ENCODE measurements at places on chromosomes 2 and 18. TPM values are rescaled to one million over a fixed set of nuclear protein-coding genes. Genes with fewer than 3 reads are reported as not detected.

DNA sequence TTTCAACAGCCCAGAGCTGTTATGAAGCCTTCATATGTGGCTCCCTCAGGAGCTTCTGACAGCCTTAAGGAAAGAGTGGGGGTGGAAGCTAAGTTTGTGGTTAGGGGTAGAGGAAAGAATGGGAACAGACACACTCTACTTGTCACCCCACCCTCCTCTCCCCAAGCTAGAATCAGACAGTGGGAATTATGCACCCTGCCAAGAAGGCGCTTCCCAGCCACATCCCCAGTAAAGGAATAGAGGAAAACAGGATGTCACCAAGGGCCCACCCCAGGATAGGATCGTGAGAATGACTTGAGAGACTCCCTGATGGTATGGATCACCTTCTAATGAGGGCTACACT, 32.4 kb upstream of the EML4 start:
- H3K27ac ChIP-seq, result peak overlapping the region; percentile 2
- DNase-seq, result no peak
- H3K27me3 ChIP-seq, result no peaks in the 10 kb centered on the region
- H3K4me1 ChIP-seq, result peaks cover 81% of the 10 kb centered on the region

DNA sequence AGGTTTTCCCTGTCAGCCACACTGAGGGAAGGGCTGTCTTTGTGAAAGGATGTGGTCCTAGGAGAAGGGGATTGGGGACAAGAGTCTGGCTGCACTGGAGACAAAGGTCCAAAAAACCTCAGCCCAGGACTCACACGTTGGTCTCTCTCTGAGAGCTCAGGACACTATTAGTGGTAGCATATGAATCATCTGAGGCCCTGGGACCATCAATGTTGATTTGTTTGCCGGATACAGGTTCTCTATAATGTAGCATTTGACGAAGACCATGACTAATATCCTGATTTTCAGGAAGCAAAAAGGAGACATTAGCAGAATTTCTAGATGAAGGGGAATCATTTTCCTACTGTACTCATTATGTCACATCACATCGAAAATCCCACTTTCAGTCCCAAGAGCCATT, 22.2 kb upstream of the DNAH6 start:
- no peaks in the 10 kb centered on the region for H3K36me3 ChIP-seq
- H3K27ac ChIP-seq, result no peak overlapping the region
- DNase-seq, result no peak
- no peaks in the 10 kb centered on the region for H3K4me1 ChIP-seq
- no peak overlapping the region for H3K4me3 ChIP-seq

DNA sequence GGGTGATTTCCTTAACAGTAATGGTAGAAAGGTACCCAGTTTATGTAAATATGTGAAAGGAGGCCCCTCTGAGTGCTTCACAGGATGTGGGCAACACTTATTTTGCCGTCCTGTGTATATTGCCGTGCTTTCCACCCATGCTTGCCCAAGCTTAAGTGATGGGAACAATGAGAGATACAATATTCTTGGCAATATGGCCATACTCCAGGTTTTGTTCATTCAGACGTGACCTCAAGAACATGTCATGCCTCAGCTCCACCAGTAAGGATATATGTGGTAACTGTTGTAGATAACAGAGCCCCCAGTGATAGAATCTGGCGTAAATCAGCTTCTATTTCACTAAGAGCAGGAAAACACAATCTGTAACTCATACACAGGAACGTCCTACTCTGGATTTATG, 318.7 kb downstream of the PTPRM start:
- no peak overlapping the region for H3K4me3 ChIP-seq
- no peak overlapping the region for H3K27ac ChIP-seq

DNA sequence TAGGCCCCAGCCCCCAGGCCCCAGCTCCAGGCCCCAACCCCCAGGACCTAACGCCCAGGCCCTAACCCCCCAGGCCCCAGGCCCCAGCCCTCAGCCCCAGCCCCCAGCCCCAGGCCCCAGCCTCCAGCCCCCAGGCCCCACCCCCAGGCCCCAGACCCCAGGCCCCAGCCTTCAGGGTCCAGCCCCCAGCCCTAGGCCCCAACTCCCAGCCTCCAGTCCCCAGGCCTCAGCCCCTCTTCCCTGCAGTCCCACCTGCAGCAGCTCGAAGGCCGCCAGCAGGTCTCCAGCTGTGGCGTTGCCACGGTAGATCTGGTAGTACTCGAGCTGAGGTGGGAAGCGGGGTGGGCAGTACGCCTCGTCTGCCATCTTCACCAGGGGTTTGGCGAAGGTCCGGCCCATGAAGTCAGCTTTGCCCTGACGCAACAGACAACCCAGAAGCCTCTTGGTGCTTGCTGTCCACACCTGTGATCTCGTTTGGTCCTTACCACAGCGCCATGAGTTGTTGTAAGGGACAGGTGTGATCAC, 3.6 kb downstream of the OTOF start:
- H3K27ac ChIP-seq, result no peak overlapping the region
- H3K27me3 ChIP-seq, result no peaks in the 10 kb centered on the region
- DNase-seq, result peak; percentile 40
- no peaks in the 10 kb centered on the region for H3K4me1 ChIP-seq
- no peak overlapping the region for H3K4me3 ChIP-seq
- H3K36me3 ChIP-seq, result no peaks in the 10 kb centered on the region

DNA sequence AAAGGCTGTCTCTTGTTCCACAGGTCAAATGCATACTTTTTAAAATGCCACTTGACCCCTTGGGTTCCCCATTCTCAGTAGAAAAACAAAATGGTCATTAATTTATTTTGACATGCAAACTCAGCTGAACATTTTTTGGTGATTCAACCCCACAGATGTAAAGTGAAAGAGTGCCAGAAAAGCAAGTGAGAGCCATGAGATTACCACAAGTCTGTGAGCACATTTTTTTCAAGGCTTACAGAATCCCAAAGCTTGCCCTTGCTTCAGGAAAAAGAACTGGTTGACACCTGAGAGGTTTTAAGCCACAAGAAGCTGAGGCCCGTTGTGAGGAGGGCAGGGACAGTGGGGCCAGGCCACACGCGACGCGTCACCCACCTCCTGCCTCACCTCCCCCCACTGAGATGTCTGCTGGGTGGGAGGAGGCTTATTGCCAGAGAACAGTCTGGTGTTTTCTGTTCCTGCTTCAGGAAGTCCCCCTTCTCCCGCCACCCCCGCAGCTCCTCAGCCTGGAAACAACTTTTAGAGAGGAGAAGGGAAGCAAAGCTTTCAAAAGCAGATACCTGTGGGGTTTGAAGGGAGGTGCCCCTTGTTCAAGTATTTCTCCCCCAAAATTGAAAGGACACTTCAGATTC, 70.4 kb upstream of the CYP1B1 start:
- H3K27ac ChIP-seq, result peak overlapping the region; percentile 78
- H3K27me3 ChIP-seq, result no peaks in the 10 kb centered on the region
- H3K4me3 ChIP-seq, result no peak overlapping the region
- H3K36me3 ChIP-seq, result no peaks in the 10 kb centered on the region
- peak; percentile 59 for DNase-seq

DNA sequence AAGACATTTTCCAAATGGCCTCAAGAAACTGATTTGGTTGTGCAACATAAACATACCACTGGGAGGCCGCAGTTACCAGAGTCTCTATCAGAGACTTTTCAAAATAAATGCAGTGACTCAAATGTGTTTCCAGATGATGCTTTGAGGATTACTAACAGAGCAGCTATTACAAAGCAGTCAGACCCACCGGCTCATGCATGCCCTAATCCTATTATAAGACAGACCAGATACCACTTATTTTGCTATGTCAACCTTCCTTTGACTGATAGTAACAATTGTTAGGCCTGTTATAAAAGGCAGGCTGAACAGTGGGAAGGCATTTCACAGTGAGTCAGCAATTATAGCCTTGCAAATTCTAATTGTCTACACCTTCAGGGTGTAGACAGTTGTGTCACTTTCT, 217.7 kb downstream of the LRRTM1 start:
- H3K4me3 ChIP-seq, result no peak overlapping the region
- H3K4me1 ChIP-seq, result no peaks in the 10 kb centered on the region
- H3K36me3 ChIP-seq, result no peaks in the 10 kb centered on the region
- DNase-seq, result no peak

DNA sequence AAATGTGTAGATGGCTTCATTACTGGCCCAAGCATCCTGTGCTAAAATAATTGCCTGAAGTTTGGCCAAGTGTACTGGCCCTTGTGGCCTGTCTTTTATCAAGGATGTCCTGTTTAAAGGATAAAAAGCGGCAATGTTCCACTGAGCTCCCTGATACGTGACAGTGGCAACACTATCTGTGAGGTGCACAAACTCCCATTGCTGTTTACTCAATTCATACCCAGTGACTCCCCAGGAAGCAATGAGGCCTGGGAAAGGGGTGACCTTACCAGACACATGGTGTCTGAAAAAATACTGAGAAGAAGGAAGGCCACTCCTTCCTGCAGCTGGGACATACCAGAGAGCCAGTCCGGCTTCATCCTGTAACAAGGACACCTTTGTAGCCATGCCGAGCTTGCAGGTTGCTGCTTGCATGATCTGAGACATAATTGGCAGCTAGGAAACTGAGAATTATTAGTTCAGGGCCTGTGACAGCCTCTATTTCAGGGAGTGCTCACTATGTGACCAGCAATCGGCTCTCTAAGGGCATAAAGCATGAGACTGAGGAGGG, 198.5 kb upstream of the LRATD1 start:
- H3K27ac ChIP-seq, result no peak overlapping the region
- no peak overlapping the region for H3K4me3 ChIP-seq
- no peaks in the 10 kb centered on the region for H3K4me1 ChIP-seq
- no peaks in the 10 kb centered on the region for H3K27me3 ChIP-seq

GRCh38 chr18:11154368-11154989, 5.1 kb upstream of the PIEZO2 start:
- DNase-seq, result no peak
- no peak overlapping the region for H3K4me3 ChIP-seq
- H3K27me3 ChIP-seq, result peaks cover 24% of the 10 kb centered on the region
- H3K4me1 ChIP-seq, result peaks cover 6% of the 10 kb centered on the region
- H3K27ac ChIP-seq, result no peak overlapping the region

C2orf76 gene
- 11.6 TPM for total RNA-seq

TBR1 gene
- total RNA-seq, result not detected

PIEZO2 gene
- total RNA-seq, result 11.1 TPM

MTCL1 gene
- total RNA-seq, result 7.9 TPM

CNNM3 gene
- 29.0 TPM for total RNA-seq

Measured in lower lobe of right lung (tissue), 2 donors.